Left renal cortex interstitium (tissue), 4 donors: ENCODE measurements at places on chromosomes 1 and 21. TPM values are rescaled to one million over a fixed set of nuclear protein-coding genes. Genes with fewer than 3 reads are reported as not detected.

DNA sequence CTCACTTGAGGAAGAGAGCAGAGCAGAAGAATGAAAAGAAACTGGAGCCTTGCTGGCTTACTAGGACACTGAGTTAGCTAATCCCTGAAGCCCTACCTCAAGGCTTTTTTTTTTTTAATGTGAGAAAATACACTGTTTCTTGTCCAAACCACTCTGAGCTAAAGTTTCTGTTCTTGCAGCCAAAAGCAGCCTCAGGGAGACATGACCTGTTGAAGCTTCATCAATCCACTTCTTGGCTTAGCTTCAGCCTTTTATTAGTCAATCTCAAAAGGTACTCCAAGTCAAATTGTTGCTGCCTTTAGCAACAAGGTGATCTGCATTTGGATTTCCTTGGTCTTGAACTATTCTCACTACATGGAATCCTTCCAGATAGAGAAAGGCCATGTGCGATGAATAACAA is 33.7 kb downstream of the CCDC185 start:
- no peak for DNase-seq

DNA sequence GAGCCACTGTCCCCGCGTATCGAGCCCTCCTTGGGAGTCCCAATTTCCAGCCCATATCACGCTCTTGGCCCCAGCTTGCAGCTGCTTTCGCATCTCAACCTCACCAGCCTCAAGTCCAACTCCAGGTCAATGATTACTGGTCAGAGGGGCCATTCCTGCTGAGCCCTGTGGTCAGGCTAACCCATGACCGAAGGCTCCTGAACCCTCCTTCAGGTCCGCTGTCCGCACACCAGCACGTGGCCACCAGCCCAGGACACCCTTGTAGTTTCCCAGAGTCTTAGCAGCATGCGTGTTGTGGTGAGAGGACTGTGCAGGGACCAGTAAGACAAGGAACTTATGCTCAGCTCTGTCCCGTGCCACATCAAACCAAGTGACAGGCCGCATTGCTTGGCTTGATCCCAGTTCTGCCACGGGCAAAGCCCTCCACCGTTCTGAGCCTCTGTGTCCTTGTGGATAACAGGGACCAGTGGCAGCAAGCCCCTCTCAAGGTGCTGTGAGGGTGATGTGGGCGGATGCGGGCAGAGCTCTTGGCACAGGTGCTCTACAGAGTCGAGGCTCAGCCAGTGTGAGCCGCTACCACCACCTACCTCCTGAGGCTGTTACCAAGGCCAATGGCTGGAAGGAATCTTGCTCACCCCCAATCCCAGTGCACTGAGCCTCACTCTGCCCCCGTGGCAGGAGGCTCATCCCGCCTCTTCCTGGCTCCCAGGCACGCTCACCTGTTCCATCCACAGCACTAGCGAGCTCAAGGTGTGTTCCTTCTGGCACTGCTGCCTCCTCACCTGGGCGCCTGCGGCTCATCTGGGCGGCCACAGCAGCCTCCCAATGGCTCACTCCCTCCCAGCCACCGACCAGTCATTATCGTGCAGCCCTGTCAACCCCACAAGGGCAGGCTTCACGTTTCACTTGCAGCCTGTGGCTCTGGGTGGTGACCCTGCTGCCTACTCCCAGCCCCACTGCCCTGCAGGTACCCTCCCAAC is 20.4 kb downstream of the KRTAP10-1 start:
- DNase-seq: no peak

DNA sequence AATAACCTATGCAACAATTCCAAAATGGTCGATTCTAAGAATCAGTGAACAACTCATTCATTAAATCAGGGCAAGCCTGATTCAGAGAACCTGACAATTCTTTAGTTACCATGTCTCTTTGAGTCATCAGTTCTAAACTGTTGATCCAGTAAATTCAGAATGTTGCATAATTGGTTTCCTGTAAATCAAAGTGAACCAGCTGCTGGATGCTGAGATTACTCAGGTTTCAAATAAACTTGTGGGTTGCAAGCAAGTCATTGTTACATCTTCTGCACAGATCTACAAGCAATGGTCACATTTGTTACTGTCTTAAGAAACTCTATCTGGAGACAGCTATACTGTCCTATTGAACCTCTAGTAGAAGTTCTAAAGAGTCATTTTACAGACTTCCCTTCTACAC is 16.5 kb downstream of the PLA2G2D start:
- no peak for DNase-seq

The RIPPLY3 gene
- 1.6 TPM for polyA plus RNA-seq

- DNase-seq: no peak
These were observed 314.0 kb downstream of the LMO4 start for GRCh38 chr1:87642581-87643221.

DNA sequence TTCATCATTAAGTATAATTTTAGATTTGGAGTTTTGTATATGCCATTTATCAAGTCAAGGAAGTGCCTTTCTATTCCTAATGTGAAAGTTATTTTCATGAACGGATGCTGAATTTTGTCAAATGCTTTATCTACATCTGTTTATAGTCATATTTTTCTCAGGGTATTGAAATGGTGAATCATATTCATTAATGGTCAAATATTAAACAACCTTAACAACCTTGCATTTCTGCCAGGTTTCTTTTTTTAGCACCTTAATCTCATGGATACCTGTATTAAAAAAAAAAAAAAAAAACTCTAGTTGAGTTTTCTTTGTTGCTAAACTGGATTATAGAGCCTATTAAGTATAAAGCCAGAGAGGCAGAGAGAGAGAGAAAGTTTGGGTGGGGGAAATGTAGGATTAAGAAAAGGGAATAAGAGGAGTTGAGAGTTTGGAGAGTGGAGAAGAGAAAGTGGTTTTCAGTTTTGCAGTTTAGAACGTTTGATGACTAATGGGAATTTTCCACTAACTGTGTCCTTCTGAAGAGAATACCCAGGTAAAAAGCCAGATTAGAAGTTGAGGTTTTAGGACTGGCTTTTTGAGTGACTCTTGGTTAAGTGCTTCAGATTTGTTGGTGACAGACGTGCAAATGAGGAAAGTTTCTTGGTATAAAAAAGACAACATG is 305.0 kb downstream of the HLX start:
- DNase-seq: no peak
